Memory B cell (primary cell): ENCODE measurements at places on chromosomes 7 and 10.

DNA sequence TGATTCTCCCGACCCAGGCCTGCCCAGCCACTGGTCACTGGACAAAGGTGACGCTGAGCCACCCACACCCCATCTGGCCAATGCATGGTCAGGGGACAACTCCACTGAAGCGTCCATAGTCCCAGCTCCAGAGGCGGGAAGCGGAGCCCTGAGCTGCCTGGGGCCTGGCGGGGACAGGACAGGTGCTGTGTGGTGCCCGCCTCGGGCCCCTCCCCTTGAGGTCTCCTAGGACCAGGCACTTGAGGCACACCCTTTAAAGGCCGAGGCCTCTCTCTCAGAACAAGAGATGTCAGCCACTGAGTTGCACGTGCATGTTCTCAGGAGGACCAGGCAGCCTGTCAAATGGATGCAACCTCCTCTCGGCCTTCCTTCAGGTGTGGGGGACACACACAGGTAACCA, 52.5 kb upstream of the PPP2R2D start:
- H3K4me1 ChIP-seq, result no peaks in the 10 kb centered on the region
- DNase-seq, result no peak
- H3K4me3 ChIP-seq, result no peak overlapping the region
- H3K36me3 ChIP-seq, result peaks cover 3% of the 10 kb centered on the region
- H3K27me3 ChIP-seq, result peaks cover 6% of the 10 kb centered on the region
- H3K27ac ChIP-seq, result no peak overlapping the region

GRCh38 chr7:31070991-31071644, 19.0 kb downstream of the ADCYAP1R1 start:
- no peak overlapping the region for H3K4me3 ChIP-seq
- H3K27me3 ChIP-seq, result peaks cover 5% of the 10 kb centered on the region
- DNase-seq, result no peak

DNA sequence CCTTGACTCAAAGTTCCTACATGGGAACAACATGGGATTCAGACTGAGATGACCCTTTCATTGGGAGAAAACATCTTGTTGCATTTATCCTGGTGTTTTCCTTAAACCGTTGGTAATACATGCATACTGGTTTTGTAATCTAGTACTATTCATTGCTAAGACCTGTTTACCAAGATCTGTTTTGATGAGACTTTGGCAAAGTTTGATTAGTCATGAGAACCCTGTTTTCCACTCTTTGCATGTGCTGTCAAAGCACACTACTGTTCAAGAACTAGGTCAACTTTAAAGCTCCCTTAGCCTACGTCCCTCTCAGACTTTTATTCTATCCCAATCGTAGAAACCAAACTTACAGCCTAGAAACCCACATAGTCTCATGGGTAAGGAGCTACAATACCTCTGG, 650.9 kb downstream of the GATA3 start:
- no peaks in the 10 kb centered on the region for H3K4me1 ChIP-seq
- no peak for DNase-seq
- no peak overlapping the region for H3K4me3 ChIP-seq
- H3K36me3 ChIP-seq, result no peaks in the 10 kb centered on the region
- no peaks in the 10 kb centered on the region for H3K27me3 ChIP-seq

DNA sequence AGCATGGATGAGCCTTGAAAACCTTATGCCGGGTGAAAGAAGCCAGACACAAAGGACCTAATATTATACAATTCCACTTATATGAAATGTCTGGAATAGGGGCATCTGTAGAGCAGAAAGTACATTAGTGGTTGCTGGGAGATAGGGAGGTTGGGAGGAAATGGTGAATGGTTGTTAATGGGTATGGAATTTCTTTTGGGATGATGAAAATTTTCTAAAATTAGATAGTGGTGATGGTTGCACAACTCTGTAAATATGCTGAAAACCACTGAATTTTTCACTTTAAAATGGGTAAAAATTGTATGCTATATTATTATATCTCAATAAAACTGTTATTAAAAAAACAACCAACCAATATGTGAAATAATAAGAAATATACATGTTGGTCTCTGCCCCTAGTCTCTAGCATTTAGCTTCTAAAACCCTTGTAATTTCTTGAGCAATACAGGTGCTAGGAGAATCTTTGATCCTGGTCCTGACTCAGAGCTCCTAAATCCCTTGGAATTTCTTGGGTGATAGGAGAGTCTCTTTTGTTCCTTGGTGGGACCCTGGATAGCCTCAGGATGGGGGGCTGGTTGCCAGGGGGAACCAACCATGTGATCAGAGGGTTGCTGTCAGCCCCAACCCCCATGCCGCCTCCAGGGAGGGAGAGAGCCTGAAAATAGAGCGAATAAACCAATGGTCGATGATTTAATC, 64.0 kb downstream of the TACR2 start:
- peaks cover 16% of the 10 kb centered on the region for H3K4me1 ChIP-seq
- H3K27me3 ChIP-seq, result no peaks in the 10 kb centered on the region
- DNase-seq, result no peak

DNA sequence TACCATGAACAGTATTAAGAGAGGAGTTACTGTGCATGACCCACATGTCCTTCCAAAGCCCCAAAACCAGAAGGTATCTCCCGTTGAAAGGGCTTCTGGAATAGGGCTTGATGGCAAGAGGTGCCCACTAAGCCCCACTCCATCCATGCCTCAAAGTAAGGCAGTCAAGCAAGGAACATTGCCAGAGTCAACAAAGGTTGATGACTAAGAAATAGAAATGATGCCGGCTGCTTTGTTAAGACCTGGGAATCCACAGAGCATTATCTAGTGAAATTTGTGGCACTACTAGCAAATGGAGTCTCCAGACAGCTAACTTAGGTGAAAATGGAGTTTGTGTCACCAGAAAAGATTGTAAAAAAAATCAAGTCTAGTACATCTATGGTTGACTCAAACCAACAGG, 6.2 kb downstream of the SFR1 start:
- peaks cover 3% of the 10 kb centered on the region for H3K36me3 ChIP-seq
- no peak overlapping the region for H3K27ac ChIP-seq
- H3K4me1 ChIP-seq, result no peaks in the 10 kb centered on the region
- peaks cover 7% of the 10 kb centered on the region for H3K27me3 ChIP-seq
- no peak overlapping the region for H3K4me3 ChIP-seq
